ENCODE measurements at places on chromosomes 4 and X. TPM values are rescaled to one million over a fixed set of nuclear protein-coding genes. Genes with fewer than 3 reads are reported as not detected.

Gene ADAM29
- not detected for total RNA-seq

Gene ITGB1BP2
- 3.2 TPM for total RNA-seq

Gene NEIL3
- 0.91 TPM for total RNA-seq

Gene RAI2
- 0.50 TPM for total RNA-seq

Gene UGT2B10
- not detected for total RNA-seq

Gene GPR143
- total RNA-seq, result 1.8 TPM

Gene FAM47E
- total RNA-seq, result 0.54 TPM

GRCh38 chrX:16403808-16404207, 236.5 kb downstream of the MAGEB17 start:
- DNase-seq, result no peak

- DNase-seq, result no peak
Measured at GRCh38 chrX:103155201-103155600, 59.7 kb upstream of the BEX4 start.

DNA sequence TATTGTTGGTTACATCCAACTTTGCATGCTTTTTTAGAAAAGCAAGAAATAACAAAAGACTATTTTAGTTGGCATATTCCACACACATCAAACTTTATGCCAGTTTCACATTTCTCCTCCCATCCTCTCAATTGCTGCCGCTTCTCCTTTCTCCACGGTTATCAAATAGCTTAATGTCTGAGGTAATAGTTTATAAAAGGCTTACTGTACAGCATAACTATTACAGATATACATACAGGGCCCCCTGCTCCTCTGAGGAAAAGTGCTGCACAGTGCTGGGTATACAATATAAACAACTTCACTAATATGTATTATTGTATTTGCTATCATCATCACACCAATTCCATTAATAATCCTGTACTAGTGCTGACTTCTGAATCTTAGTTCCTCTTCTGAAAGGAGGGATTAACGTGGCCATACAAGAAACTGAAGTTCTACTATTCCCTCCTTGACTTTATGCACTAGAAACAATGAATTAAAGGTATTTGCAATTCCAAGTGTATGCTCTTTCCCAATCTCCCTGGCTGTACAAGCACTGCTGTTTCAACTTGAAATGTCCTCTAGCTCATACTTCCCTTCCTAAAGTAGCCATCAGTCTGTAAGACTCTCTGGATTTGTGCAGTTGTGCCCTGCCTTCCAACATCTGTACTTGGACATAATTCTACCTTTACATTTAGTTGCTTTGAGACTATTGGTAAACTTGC, 2.5 kb downstream of the CCNI start:
- DNase-seq, result no peak

DNA sequence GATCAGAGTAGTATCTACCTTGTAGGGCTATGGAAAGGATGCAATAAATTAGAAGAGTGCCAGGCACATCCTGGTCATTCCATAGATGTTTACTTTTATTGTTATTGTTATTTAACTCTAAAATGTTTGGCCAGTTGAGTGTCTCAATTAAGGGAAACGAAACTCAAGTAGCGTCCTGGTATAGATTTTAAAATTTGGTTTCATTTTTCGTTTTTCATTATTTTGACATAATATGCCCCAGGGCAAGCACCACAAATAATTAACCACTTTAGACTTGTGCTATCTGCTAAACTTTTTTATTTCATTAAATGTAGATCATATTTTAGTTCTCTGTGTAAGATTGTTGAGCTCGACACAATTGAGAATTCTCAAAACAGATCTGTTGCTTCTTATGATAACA, 179.7 kb upstream of the PRPS2 start:
- DNase-seq, result no peak

- no peak for DNase-seq
Measured at GRCh38 chrX:29024871-29025270, 437.6 kb downstream of the IL1RAPL1 start.

DNA sequence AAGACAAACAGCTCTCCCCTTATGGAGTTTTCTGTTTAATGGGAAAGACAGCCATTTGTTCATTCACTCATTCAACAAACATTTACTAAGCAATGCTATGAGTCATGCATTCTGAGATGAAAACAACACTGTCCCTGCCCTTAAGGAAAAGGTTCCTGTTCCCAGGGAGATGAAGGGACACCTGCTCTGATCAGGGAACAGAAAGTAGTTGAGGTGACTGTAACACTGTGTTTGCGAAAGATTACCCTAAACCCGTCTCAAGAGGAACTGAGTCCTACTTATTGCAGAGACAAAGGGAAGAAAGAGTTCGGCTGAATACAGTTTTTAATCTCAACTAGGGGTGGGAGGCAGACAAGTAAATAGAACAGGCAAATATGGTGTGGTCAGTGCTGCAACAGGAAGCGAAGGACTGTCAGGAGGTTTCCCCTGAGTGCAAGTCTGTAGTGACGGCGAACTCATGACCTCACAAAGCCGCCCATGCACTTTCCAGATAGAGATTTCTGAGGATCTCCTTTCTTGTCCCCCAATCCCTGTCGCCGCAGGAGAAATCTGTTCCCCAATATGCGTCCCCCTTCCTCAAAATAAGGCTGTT, 712 bp downstream of the STX18 start:
- peak; percentile 55 for DNase-seq

DNA sequence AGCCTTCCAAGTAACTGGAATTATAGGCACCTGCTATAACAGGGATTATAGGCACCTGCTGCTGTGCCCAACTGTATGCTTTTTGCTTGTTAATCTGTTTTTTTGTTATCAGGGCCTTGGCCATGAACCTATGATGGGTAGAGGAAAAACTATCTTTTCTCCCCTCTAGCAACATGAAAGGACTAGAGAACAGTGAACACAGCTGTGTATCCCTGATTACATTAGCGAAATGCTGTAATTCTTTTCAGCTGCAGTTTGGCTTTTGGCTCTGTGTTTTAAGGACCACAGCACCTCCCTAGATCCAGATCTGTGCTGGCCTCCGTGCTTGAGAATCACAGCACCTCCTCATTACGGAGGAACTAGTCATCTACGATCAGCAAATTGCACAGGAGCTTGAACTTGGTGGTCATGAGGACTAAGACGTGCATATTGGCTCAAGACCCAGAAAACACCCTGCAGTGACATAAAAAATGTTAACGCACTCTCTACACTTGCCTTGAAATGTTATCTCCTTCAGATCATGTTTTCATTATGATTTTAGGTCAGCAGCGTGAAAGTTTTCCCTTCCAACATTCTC, 57.7 kb upstream of the S100G start:
- no peak for DNase-seq

DNA sequence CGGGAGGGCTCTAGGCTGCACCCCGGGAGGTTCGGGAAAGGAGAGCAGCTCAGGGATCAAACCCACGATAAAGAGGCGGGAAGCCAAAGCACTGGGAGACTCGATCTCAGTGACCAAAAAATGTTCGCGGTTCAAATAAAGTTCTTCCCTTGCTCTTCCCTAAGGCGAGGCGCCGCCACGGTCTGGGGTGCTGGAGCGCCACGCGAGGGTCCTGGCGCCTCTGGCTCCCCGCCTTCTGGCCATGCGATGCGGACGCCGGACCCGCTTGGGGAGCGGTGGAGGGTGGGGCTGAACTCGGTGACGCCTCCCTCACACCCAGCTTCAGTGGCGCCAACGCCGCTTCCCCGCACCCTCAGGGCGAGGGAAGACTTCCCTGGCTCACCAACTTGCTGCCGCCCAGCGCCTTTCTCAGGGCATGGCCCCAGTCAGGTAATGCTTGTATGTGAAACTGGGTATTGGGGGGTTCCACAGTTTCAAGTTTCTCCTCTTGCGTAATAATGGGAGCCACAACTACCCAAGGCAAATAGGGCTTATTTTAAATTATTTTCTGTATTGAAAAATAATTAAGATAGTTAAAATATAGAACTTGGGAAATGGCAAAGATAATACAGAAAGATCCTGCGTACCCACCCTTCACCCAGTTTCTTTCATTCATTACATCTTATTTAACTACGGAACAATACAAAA, at the start of gene QRFPR:
Gene QRFPR, minus strand, starts transcription at position 243 of the 687 bp plus-strand sequence. CDS start 371 bp downstream, outside the sequence.
- no peak for DNase-seq

- DNase-seq, result peak; percentile 26
Measured at GRCh38 chr4:68498413-68499007, 51.2 kb downstream of the TMPRSS11E start.

- no peak for DNase-seq
Measured at GRCh38 chr4:94537921-94538628, 86.3 kb downstream of the PDLIM5 start.

DNA sequence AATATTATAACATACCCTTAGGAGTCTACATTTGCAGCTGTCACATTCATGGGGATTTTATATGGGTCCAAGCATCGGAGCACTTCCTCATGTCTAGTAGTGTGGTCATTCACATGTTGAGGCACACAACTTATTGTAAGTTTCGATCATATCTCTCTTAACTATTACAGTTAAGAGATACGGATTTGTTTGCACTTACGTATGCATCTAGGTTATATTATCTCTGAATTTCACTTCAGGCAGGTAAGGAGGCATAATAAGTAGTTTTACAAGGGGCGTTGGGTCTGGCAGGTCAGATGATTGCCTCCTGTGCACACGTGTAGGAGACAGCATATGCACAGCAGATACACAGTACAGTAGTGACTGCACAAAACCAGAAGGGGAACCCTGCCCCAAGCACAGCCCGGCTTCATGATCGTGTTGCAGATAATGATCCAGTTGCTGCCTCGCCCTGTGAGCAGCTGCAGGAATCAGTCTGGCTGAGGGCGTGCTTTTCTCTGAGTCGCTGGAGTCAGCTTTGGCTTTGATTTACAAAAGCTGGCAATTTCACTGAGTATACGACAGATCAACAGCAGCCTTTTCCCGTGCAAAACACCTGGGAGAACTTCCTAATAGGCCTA, 302.9 kb upstream of the GATB start:
- DNase-seq, result peak; percentile 8

DNA sequence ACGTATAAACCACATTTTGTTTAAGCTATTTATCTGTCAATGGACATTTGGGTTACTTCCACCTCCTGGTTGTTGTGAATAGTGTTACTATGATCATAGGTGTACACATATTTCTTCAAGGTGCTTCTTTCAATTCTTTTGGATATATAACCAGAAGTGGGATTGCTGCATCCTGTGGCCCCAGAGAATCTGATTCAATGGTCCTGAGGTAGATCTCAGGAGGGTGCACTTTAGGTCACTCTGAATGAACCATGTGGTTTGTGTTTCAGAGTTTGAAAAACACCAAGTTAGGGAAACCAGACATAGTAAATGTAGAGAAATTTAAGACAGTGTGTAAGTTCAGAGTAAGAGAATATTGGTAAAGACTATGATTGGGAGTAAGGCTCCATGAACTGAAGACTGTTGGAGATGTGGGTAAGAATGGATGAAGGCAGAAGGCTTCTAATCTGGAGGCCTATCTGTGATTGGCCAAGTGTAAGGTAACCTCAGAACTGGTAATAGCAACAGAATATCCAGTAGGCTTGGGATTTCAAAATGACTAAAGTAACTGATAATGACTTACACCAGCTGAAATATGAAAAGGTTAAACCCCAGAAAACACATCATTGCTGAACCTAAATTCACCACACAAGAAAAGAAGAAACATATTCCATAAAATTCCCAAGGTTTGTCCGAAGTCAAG, 236.9 kb downstream of the CAMK2D start:
- no peak for DNase-seq

DNA sequence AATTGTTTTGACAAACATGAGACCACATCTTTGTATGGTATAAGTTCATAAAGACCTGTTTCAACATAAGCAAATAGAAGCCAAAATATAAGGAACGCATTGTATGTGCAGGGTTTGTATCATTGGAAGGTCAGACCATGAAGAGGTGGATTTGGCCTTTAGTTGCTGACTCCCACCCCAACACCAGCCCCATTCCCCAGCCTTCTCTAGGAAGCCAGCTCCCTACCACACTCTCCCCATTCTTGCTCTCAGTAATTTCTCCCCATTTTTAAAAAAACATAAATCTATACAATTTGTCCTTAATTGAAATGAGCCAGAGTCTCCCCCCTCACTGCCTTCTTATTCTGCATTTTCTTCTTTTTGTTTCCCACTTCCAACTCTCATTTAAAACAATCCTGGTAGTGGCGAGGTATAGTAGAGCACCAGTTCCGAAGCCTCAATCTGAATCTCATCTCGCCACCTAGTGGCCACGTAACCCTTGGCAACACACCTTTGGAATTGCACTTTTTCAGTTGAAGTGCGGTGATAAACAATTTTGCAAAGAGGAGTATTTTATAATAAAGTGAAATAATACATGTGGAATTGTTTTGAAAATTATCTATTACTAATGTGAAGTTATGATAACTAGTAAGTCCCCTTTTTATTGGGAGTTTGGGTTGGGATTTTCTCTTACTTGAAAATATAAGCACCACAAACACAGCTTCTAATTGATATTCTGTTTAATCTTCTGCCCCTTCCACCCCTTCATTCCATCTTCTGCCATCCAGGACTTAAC, 126.6 kb downstream of the ASB9 start:
- peak; percentile 8 for DNase-seq

GRCh38 chrX:31747411-31747810, 675.6 kb upstream of the FTHL17 start:
- no peak for DNase-seq

- no peak for DNase-seq
Measured at GRCh38 chr4:42167709-42168108, 15.3 kb upstream of the BEND4 start.

DNA sequence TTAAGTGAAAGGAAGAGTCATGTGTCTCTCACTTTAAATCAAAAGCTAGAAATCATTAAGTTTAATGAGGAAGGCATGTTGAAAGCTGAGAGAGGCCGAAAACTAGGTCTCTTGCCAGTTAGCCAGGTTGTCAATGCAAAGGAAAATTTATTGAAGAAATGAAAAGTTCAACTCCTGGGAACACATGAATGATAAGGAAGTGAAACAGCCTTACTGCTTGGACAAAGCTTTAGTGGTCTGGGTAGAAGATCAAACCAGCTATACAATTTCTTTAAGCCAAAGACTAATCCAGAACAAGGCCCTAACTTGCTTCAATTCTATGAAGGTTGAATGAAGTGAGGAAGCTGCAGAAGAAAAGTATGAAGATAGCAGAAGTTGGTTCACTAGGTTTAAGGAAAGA, 24.9 kb downstream of the RHOH start:
- no peak for DNase-seq

- no peak for DNase-seq
Measured at GRCh38 chr4:1205586-1206298, 33.4 kb upstream of the SPON2 start.

DNA sequence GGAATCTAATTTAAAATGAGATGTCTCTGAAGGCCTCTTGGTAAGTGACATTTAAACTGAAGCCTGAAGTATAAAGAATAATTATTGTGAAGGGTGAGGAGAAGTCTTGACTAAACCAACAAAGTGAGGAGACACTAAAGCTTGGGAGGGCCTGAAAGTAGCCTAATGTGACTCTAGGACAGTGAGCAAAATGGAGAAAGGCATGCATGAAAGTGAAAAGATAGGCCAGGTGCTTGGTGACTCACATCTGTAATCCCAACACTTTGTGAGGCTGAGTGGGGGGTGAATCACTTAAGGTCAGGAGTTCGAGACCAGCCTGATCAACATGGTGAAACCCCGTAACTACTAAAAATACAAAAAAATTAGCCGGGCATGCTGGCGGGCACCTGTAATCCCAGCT, 46.9 kb upstream of the SMARCAD1 start:
- DNase-seq, result no peak

DNA sequence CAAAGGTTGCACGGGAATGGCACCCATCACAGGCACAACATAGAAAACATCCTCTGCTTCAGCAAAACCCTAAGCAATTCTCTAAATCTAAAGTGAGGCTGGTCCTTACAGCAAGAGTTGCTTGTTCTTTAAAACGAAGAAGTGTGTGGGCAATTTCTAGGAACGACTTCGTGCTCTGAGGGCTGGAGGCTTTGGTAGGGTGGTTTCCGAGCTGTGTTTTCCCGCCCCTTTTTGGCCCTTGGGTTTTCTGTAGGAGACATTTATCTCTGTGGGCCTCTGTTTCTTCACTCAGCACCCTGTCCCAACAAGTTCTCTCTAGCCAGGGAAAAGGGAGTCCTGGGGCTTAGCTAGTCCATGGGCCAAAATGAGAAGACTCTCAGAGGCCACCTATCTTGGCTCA, 84.2 kb downstream of the SLC2A9 start:
- DNase-seq, result no peak
